ENCODE measurements at places on chromosomes 1 and 21.

DNA sequence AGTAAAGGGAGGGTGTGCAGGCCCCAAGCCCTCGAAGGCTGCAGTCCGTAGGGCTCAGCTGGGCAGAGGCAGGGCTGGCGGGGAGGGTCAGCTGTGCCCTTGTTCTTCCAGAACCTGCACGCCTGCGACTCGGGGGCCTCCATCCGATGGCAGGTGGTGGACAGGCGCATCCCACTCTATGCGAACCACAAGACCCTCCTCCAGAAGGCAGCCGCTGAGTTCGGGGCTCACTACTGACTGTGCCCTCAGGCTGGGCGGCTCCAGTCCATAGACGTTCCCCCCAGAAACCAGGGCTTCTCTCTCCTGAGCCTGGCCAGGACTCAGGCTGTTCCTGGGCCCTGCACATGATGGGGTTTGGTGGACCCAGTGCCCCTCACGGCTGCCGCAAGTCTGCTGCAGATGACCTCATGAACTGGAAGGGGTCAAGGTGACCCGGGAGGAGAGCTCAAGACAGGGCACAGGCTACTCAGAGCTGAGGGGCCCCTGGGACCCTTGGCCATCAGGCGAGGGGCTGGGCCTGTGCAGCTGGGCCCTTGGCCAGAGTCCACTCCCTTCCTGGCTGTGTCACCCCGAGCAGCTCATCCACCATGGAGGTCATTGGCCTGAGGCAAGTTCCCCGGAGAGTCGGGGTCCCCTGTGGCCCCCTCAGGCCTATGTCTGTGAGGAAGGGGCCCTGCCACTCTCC, 13.6 kb upstream of the LRRC3 start:
- no peak for DNase-seq

DNA sequence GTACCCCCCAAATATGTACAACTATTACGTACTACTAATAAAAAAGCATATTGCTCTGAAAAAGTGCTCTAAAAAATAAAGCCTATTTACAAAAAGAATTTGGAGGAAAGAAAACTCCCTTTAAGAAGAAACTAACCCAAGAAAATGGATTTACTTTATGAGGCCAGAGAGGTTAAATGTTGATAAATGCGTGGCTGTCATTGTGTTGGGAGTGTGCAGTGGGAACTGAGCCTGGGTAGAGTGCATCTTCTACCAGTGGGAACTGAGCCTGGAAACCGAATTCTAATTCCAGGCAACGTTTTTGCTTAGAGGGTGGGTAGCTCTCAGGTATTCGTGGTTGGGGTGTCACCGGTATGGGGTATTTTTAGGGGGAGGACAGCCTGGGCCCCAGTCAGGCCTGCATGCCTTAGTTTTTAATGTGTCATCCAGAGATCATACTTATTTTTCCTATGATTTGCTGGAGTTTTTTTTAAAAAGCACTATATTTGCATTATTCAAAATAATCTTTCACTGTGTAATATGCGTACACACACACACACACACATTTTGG, 24.1 kb upstream of the RNF187 start:
- DNase-seq, result no peak

DNA sequence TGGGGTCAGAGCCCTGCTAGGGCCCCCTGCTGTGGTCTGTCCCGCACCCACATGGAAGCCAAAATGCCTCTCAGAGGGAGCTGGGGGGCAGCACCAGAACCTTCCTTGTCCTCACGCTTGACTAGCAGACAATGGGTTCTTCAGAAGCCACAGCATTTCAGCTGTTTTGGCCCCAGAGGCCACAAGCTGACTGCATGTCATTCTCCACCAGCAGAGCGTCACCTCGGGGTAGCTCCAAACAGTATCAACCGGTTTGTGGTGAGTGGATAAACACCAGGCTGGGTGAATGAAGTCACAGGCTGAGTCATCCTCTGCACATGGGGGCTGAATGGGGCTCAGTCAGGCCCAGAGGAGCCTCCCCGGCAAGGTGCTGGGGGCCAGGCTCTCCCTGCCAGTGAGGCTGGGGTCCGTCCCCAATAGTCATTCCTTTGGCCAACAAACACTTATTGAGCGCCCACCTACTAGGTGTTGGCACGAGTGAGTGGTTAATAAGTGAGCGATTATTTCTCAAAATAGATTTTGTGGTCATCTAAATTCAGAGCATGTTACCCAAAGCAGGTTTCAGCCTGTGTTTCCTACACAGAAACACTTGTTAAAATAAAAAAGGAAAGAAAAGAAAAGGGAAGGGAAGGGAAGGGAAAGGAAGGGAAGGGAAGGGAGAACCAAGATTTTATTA, 9.1 kb downstream of the OLIG1 start:
- no peak for DNase-seq

DNA sequence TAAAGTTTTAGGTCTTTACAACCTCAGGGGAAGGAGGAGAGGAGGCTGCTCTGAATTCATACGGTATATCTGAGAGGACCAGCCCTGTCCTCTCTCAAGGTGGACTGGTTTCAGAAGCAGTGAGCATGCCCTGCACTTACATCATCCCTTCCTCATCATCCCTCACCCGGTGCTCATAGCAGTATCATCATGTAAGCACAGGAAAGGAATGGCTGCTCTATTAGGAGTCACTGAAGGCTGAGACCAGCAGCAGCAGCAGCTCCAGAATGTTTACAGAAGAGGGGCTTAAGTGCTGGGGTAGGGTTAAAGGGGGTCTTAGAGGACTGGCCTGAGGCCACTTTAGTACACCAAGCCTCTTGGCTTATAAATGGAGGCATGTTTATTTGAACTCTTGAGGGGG, 185.9 kb downstream of the AK5 start:
- no peak for DNase-seq

DNA sequence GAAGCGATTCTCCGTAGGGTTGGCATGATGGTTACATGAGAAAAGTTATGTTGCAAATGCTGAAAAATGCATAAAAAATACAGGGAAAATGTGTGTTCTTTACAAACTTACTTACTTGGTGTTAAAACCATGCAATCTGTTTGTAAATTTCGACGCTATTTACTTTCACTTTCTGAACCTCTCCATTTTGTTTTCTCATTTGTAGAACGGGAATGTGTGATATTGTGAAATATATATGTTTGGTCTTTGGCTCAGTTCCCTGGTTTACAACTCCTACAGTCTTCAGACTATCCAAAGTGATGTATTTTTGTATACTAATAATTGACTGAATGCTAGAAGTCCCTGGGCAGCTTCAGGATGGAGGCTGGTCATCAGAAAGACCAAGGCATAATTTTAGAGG, 982.3 kb downstream of the ADGRL2 start:
- no peak for DNase-seq

DNA sequence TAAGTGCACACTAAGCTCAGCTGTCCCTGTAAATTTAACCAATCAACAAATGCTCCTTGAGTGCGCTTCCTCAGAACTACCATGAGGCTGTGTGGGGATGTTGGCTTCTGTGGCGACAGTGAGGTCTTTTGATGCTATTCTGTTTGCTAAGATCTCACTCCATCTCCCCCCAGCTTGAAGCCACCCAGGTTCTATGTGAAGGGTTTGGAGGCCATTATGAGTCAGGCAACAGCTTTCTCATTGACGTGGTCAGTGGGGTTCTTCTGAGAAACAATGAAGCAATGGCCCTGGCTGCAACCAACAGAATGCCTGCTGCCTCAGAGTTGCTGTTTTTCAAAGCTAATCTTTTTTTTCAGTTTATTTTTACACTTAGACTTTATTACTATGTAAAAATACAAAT, 205.5 kb downstream of the PTBP2 start:
- DNase-seq, result no peak

GRCh38 chr1:204197068-204197467, 777 bp upstream of the KISS1 start:
- DNase-seq, result no peak

DNA sequence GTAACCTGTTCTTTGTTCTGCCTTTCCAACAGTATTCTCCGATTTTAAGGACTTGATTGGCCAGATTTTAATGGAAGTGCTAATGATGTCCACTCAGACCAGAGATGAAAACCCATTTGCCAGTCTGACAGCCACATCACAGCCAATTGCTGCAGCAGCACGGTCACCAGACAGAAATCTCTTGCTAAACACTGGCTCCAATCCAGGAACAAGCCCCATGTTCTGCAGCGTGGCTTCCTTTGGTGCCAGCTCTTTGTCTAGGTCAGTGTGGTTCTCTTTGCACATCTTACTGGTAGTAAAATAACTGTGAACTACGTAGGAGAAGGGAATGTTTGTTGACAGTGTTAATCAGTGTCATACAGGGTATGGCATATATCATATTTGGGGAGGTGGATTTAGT, 72.7 kb downstream of the UBE4B start:
- DNase-seq, result no peak
